Stimulated activated CD4-positive, alpha-beta T cell treated with anti-CD3 and anti-CD28 coated beads, Interleukin-1b, Interleukin-23, amount 100 ng/mL, for 4 hours (primary cell): ENCODE measurements at places on chromosomes 2 and 18.
A peak's percentile ranks its signal among the peaks of the same experiment; 100 is the strongest.

- DNase-seq = no peak
These were observed 38.0 kb upstream of the NEDD4L start for GRCh38 chr18:58005885-58006523.

- no peak for DNase-seq
These were observed 90.9 kb upstream of the UBXN4 start for GRCh38 chr2:135650721-135651120.

DNA sequence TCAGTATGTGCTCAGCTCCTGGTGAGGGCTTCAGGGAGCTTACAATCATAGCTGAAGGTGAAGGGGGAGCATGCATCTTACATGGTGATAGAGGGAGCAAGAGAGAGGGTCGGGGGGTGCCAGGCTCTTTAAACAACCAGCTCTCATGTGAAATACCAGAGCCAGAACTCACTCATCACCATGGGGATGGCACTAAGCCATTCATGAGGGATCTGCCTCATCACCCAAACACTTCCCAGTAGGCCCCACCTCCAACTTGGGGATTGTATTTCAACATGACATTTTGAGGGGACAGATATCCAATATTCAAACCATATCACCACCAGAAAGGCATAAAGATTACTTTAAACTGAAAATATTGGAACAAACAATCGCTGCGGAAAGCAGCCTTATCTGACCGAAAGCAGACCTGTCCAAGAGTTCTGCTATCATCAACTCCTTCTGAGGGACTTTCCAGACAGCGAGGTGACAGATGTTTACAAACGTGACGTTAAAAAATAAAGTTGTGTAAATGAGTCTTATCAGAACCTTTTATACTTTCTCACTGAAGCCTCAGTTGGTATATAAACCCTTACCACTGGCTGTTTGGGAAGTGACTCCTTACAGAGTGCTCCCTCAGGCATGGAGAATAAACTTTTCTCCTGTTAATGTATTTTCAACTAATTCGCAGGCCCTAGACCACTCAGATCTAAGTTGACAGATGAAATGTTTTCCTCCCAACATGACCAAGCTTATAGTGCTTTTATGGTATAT lies 35.5 kb upstream of the PTH2R start:
- no peak for DNase-seq

GRCh38 chr18:1848716-1849115 lies 722.6 kb downstream of the METTL4 start:
- no peak for DNase-seq

- DNase-seq = no peak
These were observed 268.6 kb upstream of the LRRTM1 start for GRCh38 chr2:80573167-80573566.

- no peak for DNase-seq
These were observed 141.6 kb upstream of the CYP26B1 start for GRCh38 chr2:72289283-72289682.

DNA sequence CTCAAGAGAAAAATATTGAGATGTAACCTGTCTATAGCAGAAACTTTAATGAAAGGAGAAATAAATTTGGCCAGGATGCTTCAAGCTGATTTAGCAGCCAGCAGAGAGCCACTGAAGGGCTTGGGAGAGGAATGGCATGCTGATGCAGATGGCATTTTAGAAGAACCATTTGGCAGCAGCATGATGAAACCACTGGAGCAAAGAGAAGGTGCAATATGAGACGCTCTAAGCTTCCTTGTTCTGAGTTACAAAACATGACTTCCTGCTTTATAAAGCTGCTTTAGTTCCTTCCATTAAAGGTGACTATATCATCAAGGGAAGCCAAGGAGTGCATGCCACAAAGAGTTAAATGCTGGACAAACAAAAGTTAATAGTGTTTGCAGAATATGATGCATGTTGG lies 189.7 kb downstream of the PID1 start:
- no peak for DNase-seq

GRCh38 chr2:204795156-204795555 lies 249.9 kb downstream of the PARD3B start:
- no peak for DNase-seq

- DNase-seq = no peak
These were observed 13.0 kb upstream of the DAPL1 start for GRCh38 chr2:158782136-158782535.

- DNase-seq = no peak
These were observed 29.3 kb downstream of the COLEC11 start for GRCh38 chr2:3624059-3624794.

GRCh38 chr18:11521853-11522252 lies 87.5 kb upstream of the SLC35G4 start:
- no peak for DNase-seq

- no peak for DNase-seq
These were observed 6.2 kb downstream of the RHOB start for GRCh38 chr2:20453087-20453486.

- DNase-seq = no peak
These were observed 755 bp downstream of the EIF4E2 start for GRCh38 chr2:232551250-232551638.

DNA sequence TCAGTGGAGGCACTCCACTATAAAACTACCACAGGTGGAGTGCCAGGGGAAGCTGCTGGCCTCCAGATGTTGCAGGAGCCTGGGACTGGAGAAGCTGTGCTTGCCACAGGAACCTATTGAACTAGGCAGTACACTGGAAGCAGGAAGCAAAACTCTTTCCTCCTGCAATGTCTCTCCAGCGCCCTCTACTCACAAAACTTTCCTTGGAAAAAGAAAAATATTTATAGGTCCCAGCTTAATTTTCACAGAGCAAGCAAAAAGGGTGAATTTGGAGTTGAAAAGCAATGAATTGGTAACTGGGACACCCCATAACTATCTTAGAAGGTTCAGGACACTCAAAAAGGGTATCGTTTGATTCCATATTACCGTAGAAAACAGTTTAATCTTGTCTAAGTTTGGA lies 33.2 kb upstream of the REEP1 start:
- DNase-seq = no peak

- DNase-seq = no peak
These were observed 226.1 kb downstream of the VAPA start for GRCh38 chr18:10139783-10140410.

DNA sequence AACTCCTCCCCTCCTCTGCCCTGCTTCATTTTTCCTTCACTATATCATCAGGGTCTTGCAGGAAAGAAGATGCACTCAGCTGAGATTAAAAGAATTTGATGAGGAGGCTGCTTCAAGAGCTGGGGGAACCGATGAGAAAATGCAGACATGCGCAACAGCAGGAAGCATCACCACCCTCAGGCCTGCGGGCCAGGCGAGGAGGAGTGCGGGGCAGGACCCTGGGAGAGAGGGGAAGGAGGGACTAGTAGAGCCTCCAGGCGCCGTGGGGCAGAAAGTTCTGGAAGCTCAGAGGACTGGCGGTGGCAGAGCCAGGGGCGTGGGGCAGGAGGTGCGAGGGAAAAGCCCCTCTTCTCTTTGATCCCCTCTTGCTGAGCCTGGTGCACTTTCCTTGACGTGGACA lies 108.2 kb downstream of the CD226 start:
- no peak for DNase-seq

DNA sequence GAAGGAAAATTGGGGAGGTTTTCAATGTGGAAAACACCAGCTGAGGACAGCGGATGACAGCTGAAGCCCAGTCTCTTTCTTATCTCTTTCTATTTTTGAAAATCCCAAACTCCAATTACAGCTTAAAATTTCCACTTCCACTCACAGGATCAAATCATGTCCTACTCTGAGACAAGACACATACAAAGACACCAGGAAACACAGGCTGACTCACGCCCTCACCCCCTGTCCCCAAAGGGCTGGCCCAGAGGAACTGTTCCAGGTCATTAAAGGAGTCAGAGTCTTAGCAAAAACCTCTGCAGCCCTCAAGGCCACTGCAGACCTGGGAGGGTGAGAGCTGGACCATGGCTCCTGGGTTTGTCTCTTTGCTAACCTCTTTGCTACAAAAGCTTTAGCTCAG lies 143.1 kb upstream of the CAPN13 start:
- DNase-seq = no peak

GRCh38 chr2:86566158-86566820 lies 3.0 kb upstream of the CHMP3 start:
- DNase-seq = no peak

DNA sequence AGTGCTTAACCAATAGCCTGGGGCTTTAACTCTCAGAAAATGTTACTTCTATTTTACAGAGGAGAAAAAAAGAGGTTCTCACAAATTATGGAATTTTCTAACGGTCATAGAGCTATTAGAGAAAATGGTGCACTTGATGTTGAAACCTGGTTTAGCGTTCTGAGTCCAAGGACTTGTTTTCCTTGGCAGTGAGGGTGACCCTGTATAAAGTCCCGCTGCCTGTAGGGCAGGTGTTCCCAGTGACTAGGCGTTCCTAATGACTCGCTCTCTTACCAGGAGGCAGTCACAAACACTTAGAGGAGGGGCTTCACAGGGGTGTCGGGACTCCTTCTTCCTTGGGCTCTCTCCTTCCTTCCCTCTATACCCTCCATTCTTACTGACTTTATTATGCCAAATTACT lies 175.8 kb downstream of the ACTR3 start:
- DNase-seq = no peak

DNA sequence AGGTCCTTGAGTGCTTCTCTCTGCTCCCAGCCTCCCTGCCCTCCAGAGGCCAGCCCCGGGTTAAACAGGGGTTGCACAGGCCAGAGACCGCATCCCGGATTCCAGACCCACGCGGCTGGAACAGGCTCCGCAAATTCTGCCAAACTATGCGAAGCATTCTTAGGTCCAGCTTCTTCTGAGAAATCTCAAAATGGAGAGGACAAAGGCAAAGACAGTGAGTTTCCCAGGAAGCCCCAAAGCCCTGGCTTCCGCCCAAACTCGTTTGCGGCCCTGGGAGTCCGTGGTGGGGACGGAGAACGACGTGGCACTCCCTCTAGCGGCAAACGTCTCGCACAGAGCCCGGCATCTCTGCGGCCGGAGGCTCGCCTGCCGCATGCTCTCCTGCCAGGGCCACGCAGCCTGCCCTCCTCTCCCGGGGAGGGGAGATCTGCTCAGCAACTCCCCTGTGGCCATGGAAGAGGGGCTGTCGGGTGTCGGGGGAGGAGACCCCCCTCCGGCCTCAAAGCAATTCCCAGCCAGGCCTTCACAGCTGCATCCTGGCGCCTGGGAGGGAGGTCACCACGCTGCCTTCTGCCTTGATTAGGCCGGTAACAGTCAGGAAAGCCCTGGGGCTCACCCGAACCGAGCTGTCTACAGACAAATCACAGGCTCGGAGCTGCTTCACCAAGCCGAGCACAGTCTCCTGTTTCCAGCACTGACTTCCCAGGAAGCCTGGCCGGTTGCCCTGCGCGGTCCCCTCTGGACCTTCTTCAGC lies 33.4 kb upstream of the KLHL29 start:
- peak; percentile 55 for DNase-seq

DNA sequence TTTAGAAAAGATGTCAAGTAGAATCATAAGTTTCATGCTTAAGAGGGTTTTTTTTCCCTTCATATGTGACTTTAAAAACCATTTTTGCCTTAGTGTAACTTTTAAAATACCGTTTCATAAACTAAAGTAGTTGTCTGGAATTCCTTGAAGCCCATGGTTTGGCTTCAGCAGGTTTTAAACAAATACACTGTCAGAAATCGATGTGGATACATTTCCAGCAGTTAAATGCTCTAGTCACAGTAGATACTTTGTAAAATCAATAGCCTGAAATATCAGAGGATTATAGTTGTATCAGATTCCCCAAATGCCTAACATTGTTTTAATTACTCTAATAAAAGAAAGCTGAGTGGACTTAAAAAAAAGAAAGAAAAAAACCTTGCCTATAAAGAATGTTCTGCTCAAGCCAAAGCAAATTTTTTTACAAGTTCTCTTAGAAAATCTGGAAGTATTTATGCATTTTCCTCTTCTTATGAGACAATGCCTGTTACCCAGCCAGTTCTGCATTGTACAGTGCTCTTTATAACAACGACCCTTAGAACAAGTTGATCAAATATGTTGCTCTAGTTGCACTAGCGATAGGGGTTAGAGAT lies 260.5 kb downstream of the LTBP1 start:
- no peak for DNase-seq

- DNase-seq = no peak
These were observed 72.4 kb downstream of the ALPK2 start for GRCh38 chr18:58556331-58557007.

GRCh38 chr18:22367303-22367702 lies 50.4 kb downstream of the CTAGE1 start:
- no peak for DNase-seq

GRCh38 chr2:19739256-19739655 lies 162.5 kb downstream of the TTC32 start:
- no peak for DNase-seq

- DNase-seq = no peak
These were observed 28.0 kb downstream of the STAT4 start for GRCh38 chr2:191122638-191123294.

- DNase-seq = no peak
These were observed 300.7 kb upstream of the UBE2E3 start for GRCh38 chr2:180679693-180680092.

DNA sequence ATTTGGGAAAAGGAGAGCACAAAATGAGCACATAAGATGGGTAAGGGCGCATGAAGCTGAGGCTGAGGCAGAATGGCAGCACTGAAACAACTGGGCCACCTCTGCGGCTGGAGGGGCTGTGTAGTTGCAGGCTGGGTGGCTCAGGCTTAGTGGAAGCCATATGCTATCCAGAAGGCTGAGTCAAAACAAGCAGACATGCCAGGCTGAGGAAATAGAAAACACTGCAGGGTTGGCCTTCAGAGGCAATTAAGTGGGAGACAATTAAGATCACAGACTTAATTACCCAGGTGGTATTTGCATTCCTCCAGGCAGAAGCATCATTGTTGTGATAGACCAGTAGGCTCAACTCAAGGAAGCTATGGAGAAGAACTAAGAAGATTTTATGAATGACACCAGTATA lies 11.4 kb upstream of the XPO1 start:
- no peak for DNase-seq

DNA sequence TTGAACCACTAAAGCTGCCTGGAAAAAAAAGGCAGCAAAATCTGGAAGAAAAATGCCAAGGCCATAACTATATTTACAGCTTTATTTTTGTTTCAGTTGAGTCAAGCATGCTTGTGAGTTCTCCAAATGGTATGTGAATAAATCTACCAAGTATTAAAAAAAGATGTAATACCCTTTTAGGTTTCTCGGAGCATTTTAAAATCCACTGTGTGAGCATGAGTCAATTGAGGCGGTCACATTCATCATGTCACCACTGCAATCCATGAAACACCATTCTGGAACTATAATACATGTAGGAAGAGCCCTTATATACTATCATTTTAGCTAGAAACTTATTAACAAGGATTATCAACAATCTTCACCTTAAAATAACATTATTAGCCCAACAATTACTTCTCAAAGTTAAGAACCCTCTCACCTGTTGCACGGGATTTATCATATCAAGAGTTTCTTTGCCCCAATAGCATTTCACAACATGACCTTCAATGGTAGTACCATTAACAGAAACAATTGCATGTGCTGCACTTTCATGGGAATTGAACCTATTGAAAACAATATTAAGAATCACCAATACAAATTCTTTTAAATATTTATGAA lies 24.2 kb upstream of the C2orf42 start:
- DNase-seq = no peak

GRCh38 chr2:240626531-240627300 lies 1.4 kb downstream of the GPR35 start:
- no peak for DNase-seq

DNA sequence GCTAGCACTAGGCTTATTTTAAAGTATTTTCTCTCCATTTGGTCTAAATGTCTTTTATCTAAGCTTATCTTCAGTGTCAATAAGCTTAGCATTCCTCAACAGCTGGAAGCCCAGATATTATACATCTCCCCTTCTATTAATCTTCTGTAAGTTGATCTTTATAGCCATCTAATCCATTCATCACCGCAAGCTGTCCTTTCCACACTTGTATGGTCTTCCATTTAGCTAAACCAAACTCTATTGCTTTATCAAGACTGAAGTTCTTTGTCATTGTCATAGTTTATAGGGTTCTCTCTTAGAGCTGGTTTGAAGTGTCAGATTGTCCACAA lies 101.3 kb upstream of the GPR45 start:
- no peak for DNase-seq
